ENCODE measurements at places on chromosomes 5 and 9.

- DNase-seq: no peak
Measured at GRCh38 chr9:110580850-110581249, 1.3 kb upstream of the SVEP1 start.

DNA sequence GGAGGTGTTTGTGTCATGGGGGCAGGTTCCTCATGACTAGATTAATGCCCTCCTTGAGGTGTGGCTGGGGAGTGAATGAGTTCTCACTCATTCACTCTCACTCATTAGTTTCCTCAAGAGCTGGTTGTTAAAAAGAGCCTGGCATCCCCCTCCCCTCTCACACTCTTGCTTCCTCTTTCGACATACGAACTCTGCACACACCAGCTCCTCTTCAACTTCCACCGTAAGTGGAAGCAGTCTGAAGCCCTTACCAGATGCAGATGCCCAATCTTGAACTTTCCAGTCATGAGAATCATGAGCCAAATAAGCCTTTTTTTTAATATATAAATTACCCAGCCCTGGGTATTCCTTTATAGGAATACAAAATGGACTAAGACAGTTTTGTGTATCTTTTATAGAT is 82.5 kb downstream of the SPRY4 start:
- DNase-seq: no peak

DNA sequence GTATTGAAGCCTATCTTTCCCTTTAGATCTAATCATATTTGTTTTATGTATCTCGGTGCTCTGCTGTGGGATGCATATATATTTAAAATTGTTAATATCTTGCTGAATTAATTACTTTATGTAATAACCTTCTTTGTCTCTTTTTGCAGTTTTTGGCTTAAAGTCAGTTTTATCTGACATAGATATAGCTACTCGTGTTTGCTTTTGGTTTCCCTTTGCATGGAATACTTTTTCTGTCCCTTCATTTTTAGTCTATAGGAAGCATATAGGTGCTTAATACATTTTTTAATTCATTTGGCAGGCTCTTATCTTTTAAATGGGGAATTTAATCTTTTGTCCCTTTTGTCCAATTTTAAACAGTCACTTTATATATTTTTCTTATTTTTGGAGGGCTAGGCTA is 360.6 kb upstream of the PRR16 start:
- no peak for DNase-seq

DNA sequence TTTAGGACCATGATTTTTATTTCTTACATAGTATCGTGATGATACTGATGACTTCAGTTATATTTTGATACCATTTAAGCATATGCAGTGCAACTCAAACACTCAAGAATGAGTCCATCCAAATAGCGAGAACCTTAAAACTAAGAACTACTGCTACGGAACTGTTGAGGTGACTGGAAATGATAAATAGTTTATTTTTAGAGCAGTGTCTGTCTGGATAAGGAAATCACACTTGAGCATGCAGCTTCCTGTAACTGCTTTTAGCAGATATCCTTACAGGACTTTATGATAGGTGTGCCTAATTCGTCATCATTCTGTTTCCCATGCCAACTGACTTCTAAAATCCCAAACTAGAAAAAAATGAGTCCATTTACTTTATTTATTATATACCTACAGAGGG is 85.5 kb downstream of the ADGRV1 start:
- DNase-seq: no peak

DNA sequence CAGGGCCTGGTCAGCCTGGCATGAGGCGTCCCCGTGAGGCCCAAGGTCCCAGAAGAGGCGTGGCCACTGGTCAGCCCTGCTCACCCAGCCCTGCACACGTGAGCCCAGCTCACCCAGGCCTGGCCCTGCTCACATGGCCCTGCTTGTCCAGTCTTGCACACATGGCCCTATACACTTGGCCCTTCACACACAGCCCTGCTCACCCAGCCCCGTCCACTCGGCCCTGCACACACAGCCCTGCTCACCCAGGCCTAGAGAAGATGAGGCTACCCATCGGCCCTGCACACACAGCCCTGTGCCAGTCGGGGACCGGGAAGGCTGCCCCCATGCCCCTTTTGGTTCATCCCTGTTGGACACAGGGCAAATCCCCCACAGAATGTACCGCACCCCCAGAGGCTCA is 28.4 kb downstream of the ZDHHC11B start:
- no peak for DNase-seq

DNA sequence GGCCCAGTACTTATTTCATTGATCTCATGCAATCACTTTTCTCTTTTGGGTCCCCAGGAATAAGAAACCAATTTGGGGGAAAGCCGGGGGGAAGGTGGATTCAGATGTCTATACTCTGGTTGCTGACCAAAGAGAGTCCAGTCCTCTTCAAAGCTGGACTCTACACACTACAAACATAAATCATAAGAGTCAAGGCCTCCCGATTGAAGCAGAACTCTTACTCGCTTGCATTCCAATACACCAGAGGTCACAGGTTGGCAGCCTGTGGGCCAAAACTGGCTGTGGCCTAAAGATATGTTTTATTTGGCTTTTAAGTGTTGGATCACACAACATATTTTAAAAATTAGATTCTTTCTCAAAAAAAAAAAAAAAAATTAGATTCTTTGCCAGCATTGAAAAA is 311.4 kb upstream of the MSX2 start:
- no peak for DNase-seq

- DNase-seq: no peak
Measured at GRCh38 chr5:936149-937144, 43.8 kb downstream of the TRIP13 start.

DNA sequence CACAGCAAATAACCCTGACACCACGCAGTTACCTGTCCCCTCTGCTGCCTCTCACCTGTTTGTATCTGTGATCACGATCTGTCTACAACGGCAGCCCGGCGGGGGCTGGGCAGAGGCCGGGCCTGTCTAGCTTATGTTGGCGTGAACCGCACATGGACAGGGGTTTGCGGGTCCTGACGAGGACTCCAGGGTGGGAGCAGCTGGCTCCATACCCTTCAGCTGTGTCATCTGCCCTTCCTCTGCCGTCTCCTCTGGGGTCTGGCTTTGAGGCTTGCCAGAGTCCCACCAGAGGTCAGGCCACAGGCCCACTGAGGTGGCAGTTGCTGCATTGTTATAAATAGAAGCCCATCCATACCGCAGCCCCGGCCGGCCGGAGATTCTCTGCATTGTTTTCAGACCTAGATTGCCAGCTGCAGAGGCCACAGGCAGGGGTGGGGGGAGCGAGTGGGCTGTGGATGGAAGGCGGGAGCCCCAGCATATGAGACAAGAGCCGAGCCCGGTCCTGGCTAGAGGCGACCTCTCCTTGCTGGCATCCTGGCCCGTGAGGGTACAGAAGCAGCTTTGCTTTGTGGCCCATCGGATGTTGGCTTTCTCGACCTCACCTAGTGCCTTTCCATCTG is 37.8 kb downstream of the FAM78A start:
- no peak for DNase-seq

- no peak for DNase-seq
Measured at GRCh38 chr5:7742241-7742656, 108.7 kb downstream of the CFAP90 start.

GRCh38 chr5:1510631-1511030 is 13.1 kb downstream of the LPCAT1 start:
- DNase-seq: no peak

DNA sequence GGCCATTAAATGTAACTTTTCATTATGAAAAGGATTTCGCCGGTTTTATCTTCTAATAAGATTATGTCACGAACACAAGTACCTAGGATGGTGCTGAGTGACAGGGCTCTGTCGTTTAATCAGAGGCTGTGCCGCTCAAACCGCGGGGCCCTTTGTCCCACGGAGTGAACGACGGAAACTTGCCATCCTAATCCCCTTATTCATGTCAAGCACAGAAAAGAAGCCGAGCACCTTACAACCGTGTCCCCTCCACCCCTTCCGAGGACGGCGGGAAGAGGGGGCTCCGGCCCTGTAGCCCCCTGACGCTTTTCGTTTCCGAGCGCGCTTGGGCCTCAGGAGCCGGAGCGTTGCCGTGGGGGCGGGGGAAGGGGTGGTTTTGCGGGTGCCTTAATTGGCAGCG is 11.2 kb downstream of the LMX1B start:
- no peak for DNase-seq

DNA sequence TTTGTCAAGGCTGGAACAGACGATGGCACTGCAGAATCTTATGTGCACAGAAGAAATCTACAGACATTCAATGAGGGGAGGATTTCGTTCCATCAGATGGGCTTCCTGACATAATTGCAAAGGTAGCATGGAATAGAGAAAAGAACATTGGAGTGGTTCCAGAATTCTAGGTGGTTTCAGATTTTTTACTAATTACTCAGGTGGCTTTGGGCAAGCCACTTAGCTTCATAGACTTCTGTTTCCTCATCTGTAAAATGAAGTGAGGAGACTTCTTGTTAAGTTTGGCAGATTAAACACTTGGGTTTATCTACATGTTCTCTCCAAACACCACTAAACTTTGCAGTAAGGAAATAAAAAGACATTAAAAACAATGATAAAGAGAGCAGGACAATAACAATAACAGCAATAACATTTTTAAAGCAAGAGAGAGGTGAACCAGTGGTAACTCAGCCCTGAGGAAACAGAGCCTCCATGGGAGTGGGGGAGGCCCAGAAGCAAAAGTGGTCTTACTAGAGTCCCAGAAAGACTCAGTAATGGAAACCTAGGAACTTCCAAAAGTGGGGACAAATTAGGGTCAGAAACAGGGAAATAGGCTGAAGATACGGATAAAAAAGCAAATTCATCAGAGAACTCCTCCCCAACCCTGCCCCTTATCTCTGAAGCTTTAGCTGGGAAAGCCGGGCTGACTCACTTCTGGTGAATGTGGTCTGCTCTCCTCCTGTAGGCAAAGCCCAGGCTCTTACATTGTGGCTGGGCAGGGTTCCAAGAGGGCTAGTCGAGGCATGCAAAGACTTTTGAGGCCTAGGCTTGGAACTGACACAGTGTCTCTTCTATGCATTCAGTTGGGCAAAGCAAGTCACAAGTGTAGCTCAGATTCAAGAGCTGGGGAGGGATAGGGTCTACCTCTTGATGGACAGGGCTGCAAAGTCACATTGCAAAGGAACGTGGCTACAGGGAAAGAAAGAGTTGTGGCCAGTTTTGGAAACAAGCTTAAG is 11.8 kb upstream of the ACTBL2 start:
- DNase-seq: peak; percentile 14

- DNase-seq: no peak
Measured at GRCh38 chr5:169707686-169708085, 70.6 kb downstream of the DOCK2 start.

DNA sequence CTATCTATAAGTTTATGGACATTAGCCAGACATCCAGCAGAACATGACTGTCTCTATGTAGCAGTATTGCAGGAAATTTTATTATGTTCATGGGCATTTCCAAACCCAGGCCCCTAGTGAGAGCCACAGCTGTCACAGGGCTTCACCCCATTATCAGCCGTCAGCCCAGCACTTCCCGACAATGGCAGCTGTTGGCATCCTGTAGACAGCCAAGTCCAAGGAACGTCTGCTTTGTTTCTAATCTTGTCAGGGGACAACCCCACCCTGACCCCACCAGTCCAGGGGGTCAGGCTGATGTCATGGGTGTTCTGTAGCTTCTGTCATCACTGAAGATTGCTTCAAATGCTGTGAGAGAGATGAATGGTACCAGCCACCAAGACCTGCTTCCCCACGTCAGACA is 565.3 kb upstream of the BRINP1 start:
- no peak for DNase-seq

DNA sequence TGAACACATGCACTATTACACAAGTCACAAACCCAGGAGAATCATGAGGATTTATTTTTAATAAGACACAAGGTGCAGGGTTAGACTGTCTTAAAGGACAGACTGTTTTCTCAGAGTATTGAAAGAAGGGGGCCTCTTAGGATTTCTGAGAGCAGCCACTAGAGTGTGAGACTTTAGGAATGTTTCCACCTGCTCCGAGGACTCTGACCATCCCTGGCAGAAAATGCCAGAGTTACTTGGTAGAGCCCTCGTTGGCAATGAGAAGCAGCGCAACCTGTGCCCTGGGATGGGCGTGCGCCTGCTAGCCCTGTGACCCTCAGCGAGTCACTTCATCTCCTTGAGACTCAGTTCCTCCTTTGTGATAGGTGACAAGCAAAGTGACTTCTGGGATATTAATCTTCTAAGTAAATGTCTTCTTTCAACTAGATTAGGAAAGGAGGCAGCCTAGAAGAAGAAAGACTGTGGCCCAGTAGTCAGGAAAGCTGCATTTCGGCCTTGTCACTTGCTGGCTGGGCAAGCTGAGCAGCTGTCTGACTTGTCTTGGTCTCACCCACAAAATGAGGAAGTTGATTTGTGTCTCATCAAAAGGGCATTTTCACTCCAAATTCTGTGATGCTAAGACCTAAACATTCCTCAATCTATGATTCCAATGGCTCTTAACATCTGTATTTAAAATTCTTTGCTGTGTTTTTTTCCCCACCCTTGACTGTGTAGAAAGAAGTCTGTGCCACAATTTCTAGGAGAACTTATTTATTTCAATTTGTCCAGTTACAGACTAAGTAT is 60.5 kb downstream of the PTCD2 start:
- DNase-seq: peak; percentile 82

DNA sequence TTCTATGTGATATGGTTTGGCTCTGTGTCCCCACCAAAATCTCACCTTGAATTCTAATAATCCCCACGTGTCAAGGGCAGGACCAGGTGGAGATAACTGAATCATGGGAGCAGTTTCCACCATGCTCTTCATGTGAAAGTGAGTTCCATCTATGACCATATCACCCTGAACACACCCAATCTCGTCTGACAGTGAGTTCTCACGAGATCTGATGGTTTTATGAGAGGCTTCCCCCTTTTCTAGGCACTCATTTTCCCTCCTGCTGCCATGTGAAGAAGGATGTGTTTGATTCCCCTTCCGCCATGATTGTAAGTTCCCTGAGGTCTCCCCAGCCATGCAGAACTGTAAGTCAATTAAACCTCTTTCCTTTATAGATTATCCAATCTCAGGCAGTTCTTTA is 64.2 kb downstream of the RICTOR start:
- no peak for DNase-seq

GRCh38 chr9:126591083-126591482 is 22.6 kb upstream of the LMX1B start:
- DNase-seq: no peak

- DNase-seq: no peak
Measured at GRCh38 chr5:103472265-103472664, 90.3 kb downstream of the NUDT12 start.

DNA sequence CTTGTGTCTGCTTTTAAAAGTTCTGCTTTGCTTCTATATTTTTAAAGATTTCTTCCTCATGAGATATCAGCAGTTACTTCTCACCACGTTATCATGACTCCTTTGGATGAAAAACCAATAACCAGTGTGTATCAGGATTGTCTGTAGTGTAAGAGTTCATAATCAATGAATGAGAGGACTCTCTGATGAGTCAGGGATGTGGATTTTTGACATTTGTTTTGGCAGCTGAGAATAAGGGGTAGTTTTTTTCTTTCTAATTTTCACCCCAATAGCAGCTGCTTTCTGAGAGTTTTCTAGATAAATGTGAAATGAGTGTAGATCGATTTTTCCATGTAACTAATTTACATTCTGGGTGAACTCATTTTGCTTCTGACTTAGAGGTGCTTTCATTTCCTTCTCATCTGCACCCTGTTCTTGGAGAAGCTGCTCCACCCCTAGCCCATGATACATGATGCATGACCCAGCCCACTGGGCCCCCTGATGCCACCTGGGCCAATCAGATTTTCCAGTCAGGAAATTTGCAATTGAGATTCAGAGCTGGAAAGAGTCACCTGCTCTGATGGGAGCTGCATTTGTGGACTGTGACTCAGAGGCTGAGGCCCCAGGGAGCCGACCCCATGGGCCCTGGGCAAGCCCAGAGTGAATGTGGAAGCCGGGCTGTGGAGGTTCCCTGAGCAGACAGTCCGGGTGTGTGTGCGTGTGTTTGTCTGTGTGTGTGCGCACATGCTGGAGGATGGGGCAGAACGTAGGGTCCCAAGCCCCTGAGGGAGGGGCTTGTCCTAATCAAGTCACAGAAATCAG is 159.3 kb downstream of the RGS3 start:
- peak; percentile 65 for DNase-seq

All from suppressor macrophage treated with lipopolysaccharide for 1 hour (primary cell).